ENCODE measurements at places on chromosomes 1 and 21. TPM values are rescaled to one million over a fixed set of nuclear protein-coding genes. Genes with fewer than 3 reads are reported as not detected.
A peak's percentile ranks its signal among the peaks of the same experiment; 100 is the strongest.

SLC2A5 gene
- polyA plus RNA-seq, result 0.68 TPM

GRCh38 chr1:29785554-29785953, 549.2 kb downstream of the PTPRU start:
- DNase-seq, result no peak

GRCh38 chr1:226950871-226951270, 10.8 kb downstream of the COQ8A start:
- DNase-seq, result no peak

GRCh38 chr1:64686828-64687724, 57.8 kb upstream of the RAVER2 start:
- peak; percentile 13 for DNase-seq

DNA sequence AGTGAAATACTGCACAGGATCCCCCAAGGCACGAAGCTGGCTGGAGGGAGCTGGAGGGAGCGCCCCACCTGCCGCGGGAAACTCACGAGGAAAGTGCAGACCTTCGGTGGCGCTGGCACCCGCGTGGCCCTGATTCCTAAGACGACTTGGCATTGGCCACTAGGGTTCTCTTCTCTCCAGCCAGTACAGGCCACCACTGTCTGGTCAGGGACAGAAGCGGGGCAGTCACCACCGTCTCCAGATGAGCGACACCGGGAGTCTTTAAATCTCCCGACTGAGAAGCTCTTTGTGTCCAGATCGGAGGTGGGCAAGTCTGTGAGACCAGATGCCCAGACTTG, 19.2 kb upstream of the CHIA start:
- no peak for DNase-seq

GRIK1 gene
- 1.7 TPM for polyA plus RNA-seq

DNA sequence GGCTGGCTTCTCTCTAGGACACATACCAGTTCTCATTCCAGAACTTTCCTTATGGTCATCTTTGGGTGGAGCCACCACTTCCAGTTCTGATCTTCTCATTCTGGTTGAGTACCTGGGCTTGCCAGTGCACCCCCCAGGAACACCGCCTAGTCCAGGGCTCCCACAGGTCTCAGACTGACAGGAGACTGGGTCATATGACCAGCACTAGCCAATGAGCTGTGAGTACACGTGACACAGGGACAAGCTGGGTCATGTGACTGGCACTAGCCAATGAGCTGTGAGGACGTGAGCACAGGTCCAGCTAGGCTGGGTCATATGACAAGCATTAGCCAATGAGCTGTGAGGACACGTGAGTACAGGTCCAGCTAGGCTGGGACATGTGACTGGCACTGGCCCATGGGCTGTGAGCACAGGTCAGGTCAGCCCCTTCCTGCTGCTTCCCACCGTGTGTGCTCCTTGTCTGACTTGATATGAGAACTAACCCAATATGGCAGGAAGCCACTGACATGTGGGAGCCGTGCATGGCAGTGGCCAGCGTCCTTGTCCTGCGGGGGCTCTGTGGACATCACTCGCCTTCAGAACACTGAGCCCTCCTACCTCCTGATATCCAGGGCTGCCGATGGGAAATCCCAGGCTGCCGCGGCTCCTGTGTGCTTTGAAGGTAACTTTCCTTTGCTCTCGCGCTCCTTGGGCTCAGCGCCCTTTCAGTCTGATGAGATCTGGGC, 22.7 kb downstream of the KRTAP10-1 start:
- DNase-seq, result no peak

RPAP2 gene
- 28.5 TPM for polyA plus RNA-seq

- no peak for DNase-seq
Observed at GRCh38 chr21:34820051-34820450, 151.3 kb downstream of the CLIC6 start.

VASH2 gene
- 24.7 TPM for polyA plus RNA-seq

- no peak for DNase-seq
Observed at GRCh38 chr1:244280201-244280600, 171.5 kb downstream of the ADSS2 start.

DNA sequence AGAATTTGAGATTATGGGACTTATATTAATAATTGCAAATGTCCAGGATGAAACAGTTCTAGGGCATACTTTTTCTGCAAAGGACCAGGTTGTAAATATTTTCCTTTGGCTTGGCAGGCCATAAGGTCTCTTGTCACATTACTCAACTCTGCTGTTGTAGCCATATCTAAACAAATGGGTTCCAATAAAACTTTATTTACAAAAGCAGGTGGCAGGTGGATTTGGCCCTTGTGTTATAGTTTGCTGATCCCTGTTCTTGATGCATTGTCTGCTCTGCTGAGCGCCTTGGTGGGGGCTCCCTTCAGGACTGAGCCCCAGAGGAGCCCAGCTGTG, 258.5 kb downstream of the FOXD2 start:
- DNase-seq, result no peak

GFI1 gene
- 0.26 TPM for polyA plus RNA-seq
